ENCODE measurements at places on chromosomes 2 and 18. TPM values are rescaled to one million over a fixed set of nuclear protein-coding genes. Genes with fewer than 3 reads are reported as not detected.
A peak's percentile ranks its signal among the peaks of the same experiment; 100 is the strongest.

DNA sequence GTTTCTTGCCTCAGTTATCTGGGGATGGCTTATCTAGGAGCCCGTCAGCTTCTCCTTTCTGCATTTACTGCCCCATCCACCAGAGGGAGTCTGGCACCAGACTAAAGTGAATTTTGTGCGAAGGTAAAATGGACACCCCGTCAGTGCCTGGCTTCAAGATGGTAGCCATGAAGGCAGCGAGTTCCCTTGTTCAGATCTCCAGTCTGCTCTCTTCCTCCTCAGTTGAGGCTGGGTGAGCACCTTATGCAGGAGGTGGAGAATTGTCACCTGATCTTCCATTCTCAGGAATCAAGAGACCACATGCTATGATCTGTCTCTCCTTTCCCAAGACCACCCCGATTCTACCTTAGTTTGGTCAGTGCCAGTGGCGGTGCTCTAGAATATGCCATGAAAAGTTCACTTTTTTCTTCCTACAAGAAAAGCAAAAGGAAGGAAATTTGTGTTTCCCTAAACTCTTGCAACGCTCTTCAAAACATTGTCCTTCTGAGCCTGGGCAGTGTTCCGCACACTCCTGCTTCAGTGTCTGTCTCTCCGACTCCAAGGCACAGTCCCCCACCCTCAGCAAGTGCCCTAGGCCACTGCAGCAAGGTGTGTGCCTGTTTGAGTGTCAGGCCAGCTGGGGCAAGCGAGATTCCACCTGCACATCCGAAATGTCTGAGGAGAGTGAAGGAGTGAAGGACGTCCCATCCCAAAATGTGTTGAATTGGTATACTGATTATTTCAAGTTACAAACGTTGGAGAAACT lies 168.6 kb downstream of the SS18 start:
- peak; percentile 65 for DNase-seq

DNA sequence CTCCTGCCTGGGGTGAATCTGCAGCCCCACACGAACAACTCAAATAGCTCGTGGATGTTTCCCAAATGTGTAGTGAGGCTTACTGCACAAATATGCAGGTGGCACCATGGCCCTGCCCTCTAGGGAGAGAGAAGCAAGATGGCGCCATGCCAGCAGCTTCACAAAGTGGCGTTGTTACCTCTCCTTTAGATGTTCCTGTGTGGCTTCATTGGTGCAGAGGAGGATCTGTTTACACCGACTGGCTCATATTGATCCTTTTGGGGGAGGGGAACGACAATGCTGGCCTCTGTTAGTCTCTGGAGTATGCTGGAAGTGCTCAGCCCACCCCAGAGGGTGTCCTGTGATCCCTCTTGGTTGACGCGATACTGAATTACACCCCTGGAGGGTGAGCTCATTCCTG lies 99.5 kb upstream of the GATA6 start:
- no peak for DNase-seq

- peak; percentile 63 for DNase-seq
Observed at GRCh38 chr2:127641846-127642507, 4.0 kb upstream of the GPR17 start.

- DNase-seq = peak; percentile 84
Observed at GRCh38 chr2:74919827-74920226, 38.6 kb upstream of the POLE4 start.

DNA sequence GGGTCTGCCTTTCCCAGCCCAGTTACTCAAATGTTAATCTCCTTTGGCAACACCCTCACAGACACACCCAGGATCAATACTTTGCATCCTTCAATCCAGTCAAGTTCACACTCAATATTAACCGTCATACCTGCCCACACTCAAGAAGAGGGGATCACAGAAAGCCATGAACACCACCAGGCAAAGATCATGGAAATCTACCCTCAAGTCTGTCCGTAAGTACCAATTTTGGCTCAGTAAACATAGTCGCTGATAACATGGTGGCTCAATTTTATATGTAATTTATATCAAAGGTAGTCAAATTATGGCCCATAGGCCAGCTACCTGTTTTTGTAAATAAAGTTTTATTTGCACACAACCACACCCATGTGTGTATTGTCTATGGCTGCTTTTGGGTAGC lies 102.3 kb upstream of the MAP2 start:
- no peak for DNase-seq

- DNase-seq = no peak
Observed at GRCh38 chr2:142805244-142805643, 72.2 kb upstream of the KYNU start.

GRCh38 chr2:194494401-194494800 lies 1162.6 kb upstream of the SLC39A10 start:
- DNase-seq = no peak

DNA sequence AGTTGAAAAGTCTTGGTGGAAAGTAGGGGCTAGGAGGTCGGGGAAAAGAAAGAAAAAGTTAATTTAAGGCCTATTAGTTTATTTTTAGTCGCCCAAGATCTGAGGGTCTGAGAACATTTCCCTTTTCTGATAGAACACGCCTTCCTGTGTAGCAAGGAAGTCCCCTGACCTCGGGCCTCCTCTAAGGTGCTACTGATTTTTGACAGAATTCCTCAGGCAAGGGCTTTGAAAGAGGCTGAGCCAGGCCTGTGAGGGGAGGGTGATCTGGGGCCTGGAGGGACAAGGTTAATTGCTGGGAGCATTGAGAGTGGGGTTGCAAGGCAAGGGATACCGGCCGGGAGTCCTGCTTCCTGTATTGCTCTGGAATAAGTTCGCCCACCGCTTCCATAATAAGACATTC lies 131.4 kb upstream of the MYCN start:
- DNase-seq = no peak

- DNase-seq = peak; percentile 20
Observed at GRCh38 chr18:74242438-74243096, 49.2 kb downstream of the CYB5A start.

GRCh38 chr18:74488864-74489263 lies 7.3 kb upstream of the CNDP2 start:
- no peak for DNase-seq

DNA sequence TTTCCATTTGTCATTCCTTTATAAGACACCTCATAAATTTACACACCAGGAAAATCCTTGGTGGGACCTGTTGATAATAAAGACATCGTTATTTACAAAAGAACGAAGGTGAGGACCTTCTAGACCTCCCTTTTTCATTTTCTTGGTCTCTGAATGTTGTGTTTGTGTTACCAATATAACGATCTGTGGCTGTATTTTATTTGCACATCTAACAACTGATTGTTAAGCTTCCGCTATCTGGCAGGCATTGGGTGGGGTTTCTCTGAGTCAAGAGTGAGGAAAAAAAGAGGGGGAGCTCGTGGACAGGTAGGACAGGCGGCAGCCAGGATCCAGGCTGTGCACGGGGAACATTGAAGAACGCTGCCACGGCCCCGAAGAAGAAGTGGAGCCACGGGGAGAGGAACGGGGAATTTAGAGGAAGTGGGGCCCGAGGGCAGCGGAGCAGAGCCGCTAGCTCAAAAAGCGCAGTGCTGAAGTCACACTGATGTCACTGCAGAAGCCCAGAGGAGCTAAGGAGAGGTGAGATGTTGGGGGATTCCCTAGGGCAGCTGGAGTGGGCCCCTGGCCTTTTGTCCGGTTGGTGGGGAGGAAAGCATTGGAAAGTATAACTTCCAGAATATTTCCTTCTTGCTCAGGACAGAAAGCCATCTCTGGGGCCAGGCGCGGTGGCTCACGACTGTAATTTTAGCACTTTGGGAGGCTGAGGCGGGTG lies 20.9 kb upstream of the DNMT3A start:
- peak; percentile 81 for DNase-seq

GRCh38 chr18:22193466-22193865 lies 24.1 kb downstream of the GATA6 start:
- DNase-seq = no peak

GRCh38 chr2:20515290-20516220 lies 68.7 kb downstream of the RHOB start:
- DNase-seq = no peak

DNA sequence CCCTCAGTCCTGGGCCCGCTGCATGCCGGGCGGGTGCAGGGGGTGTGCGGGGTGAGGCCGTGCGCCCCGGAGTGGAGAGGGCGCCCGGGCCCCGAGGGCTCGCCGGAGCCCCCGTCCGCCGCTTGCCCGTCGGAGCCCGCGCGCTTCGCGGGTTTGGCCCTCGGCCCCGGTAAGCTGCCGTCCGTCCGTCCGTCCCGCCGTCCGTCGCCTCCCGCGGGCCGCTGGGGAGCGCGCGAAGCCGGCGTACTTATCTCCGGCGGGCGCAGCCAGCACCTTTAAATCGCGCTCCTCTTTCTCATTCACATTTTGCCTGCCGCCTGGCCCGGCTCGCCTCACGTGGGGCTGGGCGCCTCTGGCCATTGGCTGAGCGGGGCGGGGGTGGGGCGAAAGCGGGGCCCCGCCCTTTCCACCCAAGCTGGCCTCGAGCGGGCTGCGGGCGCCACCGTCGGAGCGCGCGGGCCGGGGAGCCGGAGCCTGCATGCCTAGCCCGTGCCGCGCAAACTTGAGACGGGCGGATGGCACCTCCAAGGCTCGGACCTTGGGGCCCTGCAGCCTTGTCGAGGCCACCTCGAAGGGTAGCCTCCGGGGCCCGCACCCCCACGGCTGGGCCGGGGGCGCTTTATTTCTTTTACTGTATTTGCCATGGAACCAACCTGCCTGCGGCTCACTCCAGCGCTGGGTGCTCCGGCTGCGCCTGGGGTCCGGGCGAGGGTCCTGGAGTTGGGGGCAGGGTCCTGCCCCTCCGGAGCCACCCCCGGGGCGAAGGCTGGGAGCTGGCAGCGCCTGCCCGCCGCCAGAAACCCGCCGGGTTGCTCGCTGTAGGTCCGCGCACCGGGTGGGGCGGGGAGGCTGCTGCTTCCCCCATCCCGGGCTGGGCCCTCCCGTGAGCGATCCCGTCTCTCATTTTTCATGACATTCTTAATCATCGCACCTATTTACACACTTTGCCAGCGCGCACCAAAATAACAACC lies at the start of gene GBX2:
GBX2 (minus strand) TSS at position 277 of the 971 bp plus-strand sequence. CDS start 415 bp downstream, outside the sequence.
- peak; percentile 49 for DNase-seq

- DNase-seq = no peak
Observed at GRCh38 chr2:45892757-45893156, 241.3 kb downstream of the PRKCE start.

The INHA gene
- not detected for total RNA-seq

The POU3F3 gene
- total RNA-seq = not detected

The ALLC gene
- not detected for total RNA-seq

The BMP10 gene
- total RNA-seq = not detected

The APOB gene
- total RNA-seq = not detected

The MROH2A gene
- not detected for total RNA-seq

The GAREM2 gene
- 5.7 TPM for total RNA-seq

Data from activated CD4-positive, alpha-beta T cell treated with anti-CD3 and anti-CD28 coated beads for 36 hours (primary cell).